NCI-H2081 (cell line): ENCODE measurements at places on chromosomes 2 and 18.

DNA sequence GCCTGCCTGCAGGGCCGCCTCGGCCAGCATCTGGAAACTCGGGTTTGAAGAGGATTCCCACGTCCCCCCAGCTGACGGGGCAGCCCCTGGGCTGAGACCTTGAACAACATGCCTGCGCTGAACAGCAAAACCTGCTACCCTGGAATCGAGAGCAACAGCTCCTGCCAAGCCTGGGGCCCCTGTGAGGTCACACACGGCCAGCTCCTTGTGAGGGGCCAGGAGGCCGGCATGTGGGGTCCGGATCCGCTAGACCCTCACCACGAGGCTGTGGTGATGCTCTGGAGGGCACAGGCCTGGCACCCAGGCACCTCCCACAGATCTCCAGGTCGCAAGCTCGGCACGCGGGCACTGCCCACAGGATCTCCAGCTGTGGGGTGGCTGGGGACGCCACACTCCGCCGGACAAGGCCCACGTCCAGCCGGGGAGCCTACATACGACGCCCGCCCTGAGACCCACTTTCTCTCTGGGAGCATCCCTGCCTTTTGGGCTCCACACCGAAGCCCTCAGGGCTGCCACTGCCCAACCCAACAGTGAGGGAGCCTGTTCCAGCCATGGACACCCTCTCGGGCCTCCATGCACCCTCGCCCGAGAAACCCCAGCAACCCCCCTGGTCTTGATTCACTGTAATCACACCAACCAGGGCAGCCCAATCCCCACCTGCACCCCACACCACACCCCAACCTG, 34.1 kb downstream of the SLC66A2 start:
- no peak for DNase-seq

DNA sequence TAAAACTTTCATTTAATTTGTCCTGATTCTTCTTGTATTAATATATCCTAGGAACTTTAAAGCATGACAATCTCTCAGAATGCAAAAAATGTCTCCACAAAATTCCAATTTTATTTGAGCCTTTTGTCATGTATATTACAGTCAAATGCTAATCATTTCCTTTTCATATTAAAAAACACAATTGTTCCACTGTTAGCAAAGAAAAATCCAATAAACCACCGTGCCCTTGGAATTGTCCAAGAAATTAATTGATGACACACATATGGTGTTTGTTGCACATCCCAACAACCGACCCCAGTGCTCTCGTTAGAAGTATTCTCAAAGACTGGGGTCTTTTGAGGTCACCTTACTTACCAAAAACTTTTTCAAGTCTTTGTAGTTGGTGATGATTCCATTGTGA, 28.1 kb downstream of the GFPT1 start:
- no peak for DNase-seq

GRCh38 chr18:48841381-48842258, 109.1 kb downstream of the SMAD7 start:
- DNase-seq = no peak

- DNase-seq = no peak
These were observed 116.5 kb upstream of the FOSL2 start for GRCh38 chr2:28276076-28276618.

GRCh38 chr2:71716697-71717624, 263.6 kb downstream of the DYSF start:
- DNase-seq = no peak

- DNase-seq = no peak
These were observed 400.9 kb downstream of the TSN start for GRCh38 chr2:122156176-122156890.

DNA sequence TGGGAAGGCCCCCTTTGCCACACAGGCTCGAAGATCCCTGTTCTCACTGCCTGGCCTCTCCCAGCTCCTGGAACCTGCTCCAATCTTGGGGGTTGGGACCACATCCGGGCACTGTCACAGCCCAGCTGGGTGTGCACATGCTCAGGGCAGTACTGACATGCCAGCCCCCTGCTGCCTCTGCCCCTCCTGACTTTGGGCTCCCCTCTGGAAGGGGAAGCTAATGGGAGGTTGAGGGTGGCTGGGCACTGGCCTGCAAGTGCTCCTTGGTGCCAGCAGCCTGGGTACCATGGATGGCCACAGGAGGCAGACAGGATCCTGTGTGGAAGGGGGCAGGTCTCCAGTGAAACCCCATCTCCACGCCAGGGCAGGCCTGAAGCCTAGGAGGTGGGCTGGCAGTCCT, 126.1 kb upstream of the NOL4 start:
- no peak for DNase-seq

DNA sequence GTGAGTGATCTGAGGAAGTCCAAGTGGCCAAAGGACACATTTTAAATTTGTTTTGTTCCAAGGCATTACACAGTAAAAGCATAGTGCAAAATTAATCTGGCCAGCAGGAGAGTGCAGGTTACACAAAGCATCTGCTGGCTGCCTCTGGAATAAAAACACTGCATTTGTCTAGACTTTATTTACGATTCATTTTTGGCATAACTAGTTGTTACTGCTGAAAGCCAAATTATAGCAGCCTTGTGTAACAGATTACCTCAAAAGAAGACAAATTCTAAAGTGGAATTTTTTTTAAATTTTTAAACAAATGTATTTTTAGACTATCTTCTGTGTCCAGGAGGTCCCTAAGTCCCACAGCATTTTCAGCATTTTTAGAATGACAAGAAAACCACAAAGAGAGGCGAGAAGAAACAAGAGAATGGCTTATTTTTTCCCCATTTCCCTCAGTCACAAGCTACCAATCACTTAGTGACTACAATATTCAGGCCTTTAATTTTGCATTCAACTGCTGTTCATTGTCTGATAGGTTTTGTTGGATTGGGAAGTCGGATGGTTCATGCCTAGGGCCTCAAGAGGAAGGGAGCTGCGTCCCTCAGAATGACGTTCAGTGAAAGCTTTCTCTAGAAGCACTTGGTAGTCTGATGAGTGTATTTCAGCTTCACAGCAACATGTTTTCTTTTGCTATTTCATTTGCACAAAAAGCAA, 46.0 kb downstream of the TMEFF2 start:
- DNase-seq = peak; percentile 20
